ENCODE measurements at places on chromosomes 5 and 9.

- DNase-seq = no peak
Observed at GRCh38 chr9:136617746-136618579, 44.8 kb upstream of the EGFL7 start.

GRCh38 chr9:104774132-104774531, 10.2 kb downstream of the NIPSNAP3B start:
- no peak for DNase-seq

DNA sequence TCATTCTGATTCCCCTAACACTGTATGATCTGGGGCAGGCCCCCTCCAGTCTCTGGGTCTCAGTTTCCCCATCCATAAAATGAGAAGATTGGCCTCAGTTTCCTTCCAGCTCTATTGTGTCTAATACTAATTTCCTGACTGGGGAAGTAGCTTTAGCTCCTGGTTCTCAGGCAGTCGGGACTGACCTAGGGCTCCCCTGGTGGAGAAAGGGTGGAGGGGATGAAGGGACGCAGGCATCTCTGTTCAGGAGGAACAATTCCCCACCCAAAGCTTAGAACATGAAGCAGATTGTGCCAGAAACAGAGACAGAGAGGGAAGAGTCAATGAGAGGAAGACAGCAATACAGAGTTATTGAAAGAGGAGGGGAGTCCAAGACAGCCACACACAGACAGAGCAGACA, 14.2 kb upstream of the PTGS1 start:
- no peak for DNase-seq

- no peak for DNase-seq
Observed at GRCh38 chr5:136166909-136167308, 26.1 kb downstream of the SMIM32 start.

GRCh38 chr5:147616421-147616820, 106.6 kb upstream of the DPYSL3 start:
- DNase-seq = no peak
